ENCODE measurements at places on chromosomes 7 and 10. TPM values are rescaled to one million over a fixed set of nuclear protein-coding genes. Genes with fewer than 3 reads are reported as not detected.

The POMZP3 gene
- 1.2 TPM for total RNA-seq

The ARL3 gene
- total RNA-seq = 20.8 TPM

The KEL gene
- not detected for total RNA-seq

The GDI2 gene
- 492 TPM for total RNA-seq

DNA sequence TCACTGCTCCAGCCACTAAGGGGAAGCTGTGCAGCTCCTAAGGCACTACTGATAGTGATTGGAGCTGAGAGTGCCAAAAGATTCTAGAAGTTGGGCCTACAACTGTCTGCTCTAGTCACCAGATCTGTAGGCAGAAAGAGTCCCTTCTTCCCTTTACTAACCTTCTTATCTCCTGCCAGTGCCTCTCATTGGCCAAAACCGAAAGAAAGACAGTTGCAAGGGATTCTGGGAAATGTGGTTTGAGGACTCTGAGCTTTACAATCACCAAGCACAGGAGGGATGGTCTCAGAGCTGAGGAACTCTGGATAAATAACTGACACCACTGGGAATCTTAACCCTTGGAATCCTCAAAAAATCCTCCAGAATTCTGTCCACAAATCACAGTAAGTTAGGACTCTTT, 615.8 kb downstream of the CCSER2 start:
- H3K27ac ChIP-seq = no peak overlapping the region
- no peaks in the 10 kb centered on the region for H3K36me3 ChIP-seq

DNA sequence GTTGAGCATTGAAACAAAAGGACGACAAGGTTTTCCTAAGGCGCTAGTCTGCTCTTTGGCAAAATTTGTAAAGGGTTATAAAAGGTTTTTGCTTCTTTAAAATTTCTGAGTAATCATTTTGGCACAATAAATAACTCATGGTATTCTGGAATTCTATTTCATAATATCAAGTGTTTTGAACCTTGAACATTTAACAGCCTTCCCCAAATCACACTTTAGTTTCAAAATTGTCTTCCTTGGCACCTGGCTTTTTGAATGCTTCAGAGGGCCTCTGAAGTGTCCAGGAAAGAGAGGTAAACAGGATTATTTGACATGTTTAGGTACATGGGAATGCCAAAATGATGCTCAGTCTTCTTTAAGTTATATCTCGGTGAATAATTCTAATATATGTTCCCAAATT, 220.8 kb downstream of the PHF14 start:
- peaks cover 42% of the 10 kb centered on the region for H3K4me1 ChIP-seq
- no peak overlapping the region for H3K27ac ChIP-seq
- H3K4me3 ChIP-seq = no peak overlapping the region
- H3K27me3 ChIP-seq = no peaks in the 10 kb centered on the region
- DNase-seq = no peak

DNA sequence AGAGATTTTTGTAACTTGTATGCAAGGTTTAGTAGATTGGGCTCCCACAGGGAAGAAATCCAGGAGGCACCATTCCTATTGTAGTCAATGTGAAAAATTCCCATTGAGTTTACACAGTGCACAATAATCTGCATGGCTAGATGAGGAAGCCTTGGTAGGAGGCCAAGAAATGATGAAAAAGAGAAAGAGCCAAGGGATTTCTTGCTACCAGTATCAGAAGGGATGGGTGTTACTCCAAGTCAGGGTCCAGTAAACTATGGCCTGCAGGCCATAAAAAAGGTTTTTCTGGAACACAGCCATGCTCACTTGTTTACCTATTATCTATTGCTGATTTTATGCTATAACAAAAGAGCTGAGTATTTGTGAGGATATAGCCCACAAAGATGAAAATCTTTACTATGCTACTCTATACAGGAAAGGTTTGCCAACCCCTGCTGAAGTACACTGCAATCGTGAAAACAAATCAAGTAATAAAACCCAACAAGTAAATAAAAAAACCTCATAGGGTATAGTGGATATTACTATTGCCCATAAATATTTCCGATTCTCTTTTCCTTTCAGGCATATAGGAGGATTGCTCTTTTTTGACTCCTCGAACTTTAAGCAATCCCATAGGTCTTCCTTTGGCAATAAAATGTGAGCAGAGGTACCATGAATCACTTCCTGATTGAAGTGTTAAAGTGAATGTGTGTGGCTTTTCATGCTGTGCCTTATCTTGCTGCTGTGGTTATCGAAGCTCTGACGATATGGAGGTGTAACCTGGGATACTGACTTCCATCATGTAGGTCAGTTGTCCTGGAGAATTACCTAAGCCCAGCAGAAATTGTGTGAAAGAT, 256.3 kb upstream of the MAGI2 start:
- H3K27me3 ChIP-seq = no peaks in the 10 kb centered on the region
- no peak overlapping the region for H3K27ac ChIP-seq
- H3K4me3 ChIP-seq = no peak overlapping the region
- no peaks in the 10 kb centered on the region for H3K36me3 ChIP-seq
- DNase-seq = no peak

GRCh38 chr10:102982296-102982695, 64.2 kb downstream of the CNNM2 start:
- no peaks in the 10 kb centered on the region for H3K4me1 ChIP-seq
- no peak overlapping the region for H3K27ac ChIP-seq
- H3K36me3 ChIP-seq = no peaks in the 10 kb centered on the region
- DNase-seq = no peak
- H3K4me3 ChIP-seq = no peak overlapping the region

DNA sequence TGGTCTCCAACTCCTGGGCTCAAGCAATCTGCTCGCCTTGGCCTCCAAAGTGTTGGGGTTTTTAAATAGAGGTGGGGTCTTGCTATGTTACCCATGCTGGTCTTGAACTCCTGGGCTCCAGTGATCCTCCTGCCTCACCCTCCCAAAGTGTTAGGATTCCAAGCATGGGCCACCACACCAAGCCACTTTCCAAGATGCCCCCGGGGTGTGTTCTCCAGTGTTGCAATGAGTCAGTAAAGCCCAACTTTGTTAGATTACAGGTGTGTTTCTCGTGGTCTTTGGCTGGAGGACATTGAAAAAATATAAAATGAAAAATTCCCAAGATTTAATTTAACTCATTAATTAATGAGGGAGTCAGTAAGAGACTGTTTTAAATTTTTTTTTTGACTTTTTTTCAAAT, 29.2 kb downstream of the TACR2 start:
- DNase-seq = no peak
- H3K36me3 ChIP-seq = no peaks in the 10 kb centered on the region
- no peak overlapping the region for H3K4me3 ChIP-seq
- H3K27ac ChIP-seq = no peak overlapping the region
- H3K4me1 ChIP-seq = peaks cover 14% of the 10 kb centered on the region

DNA sequence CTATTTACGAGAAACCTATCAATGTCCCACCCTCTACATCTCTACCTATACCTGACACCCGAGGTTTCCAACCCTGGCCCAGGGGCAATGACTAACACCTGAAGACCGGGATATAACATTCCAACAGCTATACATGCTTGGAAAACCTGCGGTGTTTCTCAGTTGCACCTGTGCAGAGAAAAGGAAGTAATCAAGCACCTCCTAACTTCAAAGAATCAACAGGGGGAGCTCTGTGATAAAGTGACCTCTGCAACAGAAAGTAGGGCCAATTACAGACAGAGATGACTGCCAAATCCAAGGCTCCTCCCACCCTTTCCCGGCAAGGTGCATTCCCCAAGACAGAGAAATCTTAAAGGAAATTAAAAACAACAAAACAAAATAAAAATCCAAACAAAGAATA, 41.3 kb downstream of the CCDC6 start:
- H3K4me3 ChIP-seq = no peak overlapping the region
- peak; percentile 33 for DNase-seq
- no peaks in the 10 kb centered on the region for H3K36me3 ChIP-seq
- peaks cover 5% of the 10 kb centered on the region for H3K4me1 ChIP-seq
- no peaks in the 10 kb centered on the region for H3K27me3 ChIP-seq

DNA sequence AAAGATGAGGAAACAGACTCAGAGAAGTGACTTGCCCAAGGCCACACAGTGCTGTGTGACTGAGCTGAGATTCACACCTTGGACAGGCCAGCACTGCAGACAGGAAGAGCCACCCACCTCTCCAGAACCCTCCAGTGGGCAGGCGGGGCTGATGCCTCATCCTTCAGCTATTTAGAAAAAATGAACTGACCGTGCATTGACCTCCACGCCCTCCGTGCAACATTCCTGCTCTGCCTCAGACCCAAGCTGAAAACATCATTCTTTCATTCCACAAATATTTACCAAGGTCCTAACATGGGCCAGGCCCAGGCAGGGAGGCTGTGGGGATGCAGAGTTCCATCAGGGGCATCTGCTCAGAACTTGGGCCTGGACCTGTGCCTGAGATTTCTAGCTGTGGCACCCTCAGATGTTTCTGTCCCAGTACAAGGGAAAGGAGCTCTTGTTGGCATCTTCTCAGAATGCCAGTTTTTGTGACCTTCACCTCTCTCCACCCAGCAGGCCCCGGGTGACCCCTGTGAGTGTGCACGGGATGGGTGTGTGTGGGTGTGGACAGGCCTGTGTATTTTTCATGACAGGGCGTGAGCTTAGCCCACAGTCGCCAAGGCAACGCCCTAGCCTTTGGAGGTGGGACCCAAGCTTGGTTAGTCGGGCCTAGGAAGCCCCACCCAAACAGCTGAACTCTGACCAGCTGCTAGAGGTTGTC, 6.5 kb downstream of the VSIR start:
- H3K4me1 ChIP-seq = peaks cover 4% of the 10 kb centered on the region
- H3K27ac ChIP-seq = no peak overlapping the region
- H3K36me3 ChIP-seq = no peaks in the 10 kb centered on the region
- H3K4me3 ChIP-seq = no peak overlapping the region

- peaks cover 15% of the 10 kb centered on the region for H3K27me3 ChIP-seq
- H3K36me3 ChIP-seq = peaks cover under 1% of the 10 kb centered on the region
- H3K4me1 ChIP-seq = peaks cover 15% of the 10 kb centered on the region
These were observed 739 bp upstream of the MEST start for GRCh38 chr7:130490888-130491804.

DNA sequence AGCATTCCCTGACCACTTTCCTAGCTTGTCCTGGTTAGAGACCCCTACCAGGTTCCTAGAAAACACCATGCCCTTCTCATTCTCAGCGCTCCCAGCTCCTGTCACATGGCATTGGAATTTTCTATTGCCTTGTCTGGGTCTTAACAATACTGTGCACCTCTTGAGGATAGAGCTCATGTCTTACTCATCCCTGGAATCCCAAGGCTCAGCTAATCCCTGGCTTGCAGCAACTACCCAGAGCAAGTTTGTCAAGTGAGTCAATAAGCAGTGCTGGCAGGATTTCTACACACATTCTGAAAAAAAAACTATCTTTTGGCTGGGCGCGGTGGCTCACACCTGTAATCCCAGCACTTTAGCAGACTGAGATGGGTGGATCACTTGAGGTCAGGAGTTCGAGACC, 11.7 kb upstream of the PRDX3 start:
- no peaks in the 10 kb centered on the region for H3K4me1 ChIP-seq
- no peaks in the 10 kb centered on the region for H3K27me3 ChIP-seq
- H3K27ac ChIP-seq = no peak overlapping the region
- H3K36me3 ChIP-seq = no peaks in the 10 kb centered on the region
- peak; percentile 48 for DNase-seq

- DNase-seq = no peak
- no peaks in the 10 kb centered on the region for H3K27me3 ChIP-seq
- H3K4me1 ChIP-seq = peaks cover 8% of the 10 kb centered on the region
- H3K27ac ChIP-seq = no peak overlapping the region
- H3K36me3 ChIP-seq = no peaks in the 10 kb centered on the region
These were observed 20.0 kb downstream of the TNS3 start for GRCh38 chr7:47561715-47562446.

DNA sequence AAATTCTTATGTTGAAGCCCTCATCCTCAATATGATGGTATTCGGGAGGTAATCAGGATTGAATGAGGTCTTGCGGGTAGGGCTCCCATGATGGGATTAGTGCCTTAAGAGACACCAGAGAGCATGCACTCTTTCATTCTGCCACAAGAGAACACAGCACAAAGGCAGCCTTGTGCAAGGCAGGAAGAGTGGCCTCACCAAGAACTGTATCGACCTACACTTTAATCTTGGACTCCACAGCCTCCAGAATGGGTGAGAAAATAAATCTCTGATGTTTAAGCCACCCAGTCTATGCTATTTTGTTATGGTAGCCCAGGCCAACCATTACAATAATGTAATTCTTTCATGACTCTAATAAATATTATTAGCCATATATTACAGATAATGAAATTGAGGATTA, 8.4 kb downstream of the SEM1 start:
- DNase-seq = peak; percentile 36
- H3K4me1 ChIP-seq = peaks cover 9% of the 10 kb centered on the region
- H3K36me3 ChIP-seq = no peaks in the 10 kb centered on the region
- no peak overlapping the region for H3K27ac ChIP-seq

DNA sequence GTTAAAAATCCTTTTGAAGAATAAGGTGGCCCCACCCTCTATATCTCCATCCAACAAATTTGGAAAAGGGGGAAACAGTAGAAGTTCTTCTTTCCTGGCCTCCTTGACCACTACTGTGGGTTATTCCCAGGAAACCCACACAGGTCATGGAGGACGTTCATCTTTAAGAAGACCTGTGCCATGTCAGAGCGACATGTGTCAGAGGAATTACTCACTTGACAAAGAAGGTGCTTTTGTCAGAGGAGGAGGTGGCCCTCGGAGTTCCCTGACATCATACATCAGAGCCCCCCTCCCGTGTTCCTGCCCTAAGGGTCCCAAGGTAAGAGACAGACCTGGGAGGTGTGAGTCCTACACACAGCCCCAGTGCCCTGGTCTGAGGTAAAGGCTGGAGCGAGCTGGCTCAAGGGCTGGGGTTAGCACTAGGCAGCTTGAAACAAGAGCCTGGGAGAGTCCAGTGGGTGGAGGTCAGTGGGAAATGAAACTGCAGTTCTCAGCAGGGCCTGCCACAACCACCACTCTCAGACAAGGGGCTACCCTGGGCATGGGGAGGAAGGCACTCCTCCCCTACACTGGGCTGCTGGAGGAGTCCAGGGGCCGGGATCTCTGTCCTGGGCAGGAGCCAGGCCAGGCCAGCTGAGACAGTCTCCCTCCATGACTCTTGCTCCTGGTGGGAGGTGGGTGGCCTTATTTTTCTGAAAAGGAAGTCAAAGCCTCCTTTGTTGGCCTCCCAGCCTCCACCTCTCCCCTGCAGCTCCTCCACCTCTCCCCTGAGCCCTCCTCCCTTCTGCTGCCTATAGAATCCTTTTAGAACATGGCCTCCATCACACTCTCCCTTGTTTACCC, 21.8 kb upstream of the ZMIZ1 start:
- no peak overlapping the region for H3K4me3 ChIP-seq
- no peak for DNase-seq
- no peak overlapping the region for H3K27ac ChIP-seq
- no peaks in the 10 kb centered on the region for H3K27me3 ChIP-seq
- peaks cover 14% of the 10 kb centered on the region for H3K4me1 ChIP-seq
- no peaks in the 10 kb centered on the region for H3K36me3 ChIP-seq

DNA sequence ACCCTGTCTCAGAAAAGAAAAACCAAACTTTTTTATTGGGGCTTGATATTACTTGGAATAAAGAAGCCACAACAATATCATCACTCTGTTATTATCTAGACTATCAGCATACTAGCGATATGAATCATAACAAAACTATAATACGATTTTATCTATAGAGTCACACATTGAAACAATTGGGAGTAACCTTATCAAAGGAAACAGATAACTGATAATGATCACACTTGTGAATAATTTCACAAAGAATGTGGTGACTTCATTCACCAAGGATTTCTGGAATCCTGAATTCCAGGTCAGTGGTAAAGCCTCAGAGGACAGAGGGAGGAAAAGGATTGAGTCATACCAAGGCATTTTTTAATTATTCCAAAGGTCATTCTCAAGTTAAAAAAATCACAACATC, 32.1 kb upstream of the NMT2 start:
- H3K4me1 ChIP-seq = no peaks in the 10 kb centered on the region
- no peak overlapping the region for H3K4me3 ChIP-seq
- no peak overlapping the region for H3K27ac ChIP-seq
- no peaks in the 10 kb centered on the region for H3K36me3 ChIP-seq

- H3K36me3 ChIP-seq = no peaks in the 10 kb centered on the region
- H3K4me1 ChIP-seq = peaks cover 10% of the 10 kb centered on the region
- no peak for DNase-seq
- no peak overlapping the region for H3K4me3 ChIP-seq
These were observed 3.1 kb downstream of the HPS6 start for GRCh38 chr10:102068216-102068615.
